ENCODE measurements at places on chromosomes 2 and 18.

- no peak for DNase-seq
Observed at GRCh38 chr2:236081171-236081570, 87.0 kb downstream of the GBX2 start.

DNA sequence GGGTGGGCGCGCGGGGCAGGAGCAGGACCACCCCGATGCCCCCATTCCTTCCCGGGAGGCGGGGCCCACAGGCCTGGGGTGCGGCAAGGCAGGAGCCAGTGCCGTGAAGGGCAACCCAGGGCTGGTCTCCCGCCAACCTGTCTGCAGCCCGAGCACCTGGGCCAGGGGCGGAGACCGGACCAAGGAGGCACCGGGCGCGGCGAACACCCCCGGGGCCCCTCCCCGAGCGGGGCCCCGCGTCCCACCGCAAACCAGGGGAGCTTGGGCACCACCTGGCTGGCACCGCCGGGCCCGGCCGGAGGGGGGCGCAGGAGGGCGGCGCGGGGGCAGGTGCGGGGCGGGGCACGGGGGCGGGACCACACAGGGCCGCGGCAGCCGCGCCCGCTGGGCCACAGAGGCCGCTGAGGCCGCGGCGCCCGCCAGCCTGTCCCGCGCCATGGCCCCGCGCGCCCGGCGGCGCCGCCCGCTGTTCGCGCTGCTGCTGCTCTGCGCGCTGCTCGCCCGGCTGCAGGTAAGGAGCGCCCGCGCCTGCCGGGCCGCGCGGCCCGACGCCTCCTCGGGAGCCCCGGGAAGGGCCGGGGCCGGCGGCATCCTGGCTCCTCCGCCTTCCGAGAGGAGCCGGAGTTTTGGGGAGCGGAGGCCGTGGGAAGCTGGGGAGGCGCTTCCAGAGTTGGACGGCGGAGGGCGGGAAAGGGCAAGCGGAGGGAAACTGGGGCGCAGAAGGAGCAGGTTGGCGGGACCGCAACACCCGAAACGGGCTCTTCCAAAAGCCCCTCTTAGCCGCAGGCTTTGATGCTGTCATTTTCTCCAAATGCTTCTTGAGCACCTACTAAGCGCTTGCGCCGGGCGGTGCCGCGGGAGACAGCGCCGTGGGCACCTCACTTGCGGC, at the start of gene TNFRSF11A:
TNFRSF11A (plus strand) TSS at position 394 of the 889 bp plus-strand sequence; CDS start at position 437, 43 bp downstream.
- DNase-seq, result no peak

DNA sequence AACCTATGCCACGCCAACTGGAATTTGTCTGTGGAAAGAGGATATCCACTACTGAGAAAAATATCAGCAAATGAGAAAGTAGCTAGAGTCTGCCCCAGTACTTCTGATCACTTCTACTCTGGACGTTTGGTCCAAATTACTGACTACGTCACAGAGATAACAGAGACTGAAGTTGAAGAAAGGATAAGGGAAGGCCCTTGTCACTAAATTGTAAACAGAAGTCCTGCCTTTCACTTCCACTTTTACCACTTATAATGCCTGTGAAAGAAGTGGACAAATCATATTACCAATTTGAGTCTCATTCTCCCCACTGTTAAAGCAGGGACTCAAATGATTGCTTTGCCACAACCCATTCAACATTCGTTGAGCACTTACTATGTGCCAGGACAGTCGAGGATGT, 173.9 kb upstream of the ERBB4 start:
- no peak for DNase-seq

GRCh38 chr2:28588292-28588670, 92.4 kb downstream of the PLB1 start:
- DNase-seq, result no peak

DNA sequence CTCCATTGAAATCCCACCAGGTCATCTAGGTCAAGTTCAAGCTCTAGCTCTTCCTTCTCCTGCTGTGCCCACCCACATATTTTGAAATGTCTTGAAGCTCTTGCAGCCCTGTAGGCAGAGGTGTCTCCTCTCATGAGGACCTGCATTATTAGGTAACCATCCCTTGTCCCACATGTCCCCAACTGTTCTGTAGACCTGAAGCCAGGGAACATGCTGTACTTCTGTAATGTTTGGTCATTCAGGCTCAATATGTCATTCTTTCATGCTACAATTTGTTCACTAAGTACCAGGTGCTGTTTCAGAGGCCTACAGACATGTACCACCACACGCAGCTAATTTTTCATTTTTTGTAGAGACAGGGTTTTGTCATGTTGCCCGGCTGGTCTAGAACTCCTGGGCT, 22.2 kb downstream of the SLC3A1 start:
- no peak for DNase-seq

DNA sequence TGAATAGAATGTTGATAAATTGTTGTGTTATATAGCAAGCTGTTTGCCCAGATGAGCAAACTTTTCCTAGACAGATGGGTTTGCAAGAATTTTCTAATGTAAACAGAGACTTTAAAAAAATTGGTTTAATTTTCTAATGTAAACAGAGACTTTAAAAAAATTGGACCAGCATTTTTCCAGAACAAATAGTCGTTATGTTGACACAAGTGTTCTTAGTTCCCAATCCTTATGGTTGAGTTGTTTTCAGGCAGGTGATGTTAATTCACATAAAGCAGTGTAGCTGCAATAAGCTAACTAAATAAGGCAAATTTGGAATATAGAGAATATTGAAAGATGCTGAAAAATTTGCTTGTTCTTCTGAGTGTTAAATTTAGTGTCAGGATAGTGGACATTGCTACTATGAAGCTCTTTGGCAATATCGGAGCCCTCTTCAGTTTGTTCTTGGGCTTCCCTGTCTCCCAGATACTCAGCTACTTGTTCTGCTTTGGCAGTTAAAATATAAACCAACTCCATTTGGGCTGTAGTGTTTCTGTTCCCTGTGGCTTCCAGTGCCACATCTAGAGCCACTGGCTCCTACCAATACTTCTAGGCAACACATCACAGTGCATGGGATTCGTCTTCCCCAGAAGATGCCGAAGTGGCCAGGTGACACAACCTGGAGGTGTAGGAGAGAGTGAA, 105.7 kb downstream of the DYNAP start:
- no peak for DNase-seq

DNA sequence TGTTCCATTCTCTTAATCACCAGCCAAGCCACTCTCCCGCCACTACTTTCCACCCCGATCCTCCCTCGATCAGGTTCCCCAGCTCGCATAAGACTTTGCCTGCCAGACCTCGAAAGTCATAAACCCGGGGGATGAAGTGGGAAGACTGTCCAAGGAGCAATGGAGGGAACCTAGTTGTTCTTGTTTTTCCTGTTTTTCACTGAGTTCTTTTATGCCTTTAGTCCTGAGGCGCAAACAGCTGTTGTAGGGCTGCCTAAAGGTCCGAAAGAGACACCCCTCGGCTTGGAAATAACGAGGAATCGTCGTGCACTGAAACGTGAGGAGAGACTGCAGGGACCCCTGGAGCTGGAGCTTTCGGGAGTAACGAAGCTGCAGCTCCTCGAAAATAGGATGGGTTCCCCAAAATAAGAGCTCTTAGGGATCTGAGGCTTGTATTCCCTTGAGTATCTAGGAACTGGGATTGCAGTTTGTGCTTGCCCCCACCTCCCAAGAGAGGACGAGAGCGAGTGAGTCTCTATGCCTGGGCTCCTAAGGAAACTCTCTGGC, 1.7 kb upstream of the HOXD12 start:
- DNase-seq, result no peak

GRCh38 chr2:24045511-24046508, 1.4 kb downstream of the WDCP start:
- DNase-seq, result no peak

DNA sequence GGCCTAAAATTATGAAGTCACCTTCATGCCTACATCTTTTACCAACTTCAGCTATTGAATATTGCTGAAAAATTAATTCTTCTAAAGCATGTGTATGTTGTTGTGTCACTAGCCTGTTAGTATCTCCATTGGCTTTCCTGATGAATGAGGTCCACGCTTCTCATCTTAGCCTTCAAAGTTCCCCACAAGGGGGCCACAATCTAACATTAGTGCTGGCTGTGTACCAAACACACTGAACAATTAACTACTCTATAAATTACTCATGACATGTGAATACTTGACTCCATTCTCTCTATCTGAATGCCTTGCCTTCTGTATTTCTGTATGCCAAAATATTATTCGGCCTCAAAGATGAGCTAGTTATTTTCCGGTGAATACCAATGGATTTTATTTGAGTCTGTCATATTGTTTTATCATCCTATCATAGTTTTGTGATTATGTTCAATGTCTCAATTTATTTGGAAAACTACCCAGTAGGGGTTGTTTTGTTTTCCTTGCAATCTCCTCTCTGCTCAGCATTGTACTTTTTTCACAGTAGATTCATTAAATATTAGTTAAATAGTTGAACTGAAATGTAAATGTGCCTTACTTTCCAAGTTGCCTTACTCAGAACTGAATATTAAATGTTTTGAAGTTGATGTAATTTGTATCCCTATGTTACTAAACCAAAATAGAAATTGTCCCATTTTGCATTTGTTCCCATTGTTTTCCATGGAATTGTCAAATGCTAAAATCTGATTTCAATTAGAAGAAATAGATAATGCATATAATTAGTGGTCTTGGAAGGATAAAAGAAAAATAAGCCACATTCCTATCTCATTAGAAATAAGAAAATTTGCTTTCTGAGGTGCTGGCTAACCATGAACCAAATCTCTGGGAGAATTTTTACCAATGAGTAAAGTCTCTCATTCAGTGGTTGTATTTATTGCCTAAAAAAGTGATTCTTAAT, 208.4 kb upstream of the COL3A1 start:
- DNase-seq, result peak; percentile 8

DNA sequence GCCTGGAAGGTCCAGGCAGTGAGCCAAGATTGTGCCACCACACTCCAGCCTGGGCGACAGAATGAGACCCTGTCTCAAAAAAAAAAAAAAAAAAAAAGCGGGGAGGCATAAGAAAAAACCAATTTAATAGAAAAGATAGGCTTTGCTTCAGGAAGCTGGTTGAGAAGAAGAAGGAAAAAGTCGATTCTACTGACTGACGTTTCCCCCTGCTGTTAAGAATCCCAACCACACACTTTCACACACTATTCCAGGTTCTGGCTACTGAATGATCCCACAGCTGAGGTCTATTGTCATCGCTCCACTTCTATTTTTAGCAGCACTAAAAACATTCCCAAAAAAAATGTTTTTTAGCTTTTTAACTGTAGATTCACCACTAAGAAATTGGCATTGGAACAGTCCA, 6.7 kb upstream of the CHCHD5 start:
- DNase-seq, result no peak

- DNase-seq, result no peak
Observed at GRCh38 chr2:158894078-158894477, 74.4 kb upstream of the TANC1 start.

- DNase-seq, result no peak
Observed at GRCh38 chr2:73292906-73293533, 328 bp downstream of the EGR4 start.

GRCh38 chr2:176234156-176234555, 35.1 kb upstream of the MTX2 start:
- DNase-seq, result no peak

- no peak for DNase-seq
Observed at GRCh38 chr2:115389898-115390565, 947.6 kb downstream of the DPP10 start.

DNA sequence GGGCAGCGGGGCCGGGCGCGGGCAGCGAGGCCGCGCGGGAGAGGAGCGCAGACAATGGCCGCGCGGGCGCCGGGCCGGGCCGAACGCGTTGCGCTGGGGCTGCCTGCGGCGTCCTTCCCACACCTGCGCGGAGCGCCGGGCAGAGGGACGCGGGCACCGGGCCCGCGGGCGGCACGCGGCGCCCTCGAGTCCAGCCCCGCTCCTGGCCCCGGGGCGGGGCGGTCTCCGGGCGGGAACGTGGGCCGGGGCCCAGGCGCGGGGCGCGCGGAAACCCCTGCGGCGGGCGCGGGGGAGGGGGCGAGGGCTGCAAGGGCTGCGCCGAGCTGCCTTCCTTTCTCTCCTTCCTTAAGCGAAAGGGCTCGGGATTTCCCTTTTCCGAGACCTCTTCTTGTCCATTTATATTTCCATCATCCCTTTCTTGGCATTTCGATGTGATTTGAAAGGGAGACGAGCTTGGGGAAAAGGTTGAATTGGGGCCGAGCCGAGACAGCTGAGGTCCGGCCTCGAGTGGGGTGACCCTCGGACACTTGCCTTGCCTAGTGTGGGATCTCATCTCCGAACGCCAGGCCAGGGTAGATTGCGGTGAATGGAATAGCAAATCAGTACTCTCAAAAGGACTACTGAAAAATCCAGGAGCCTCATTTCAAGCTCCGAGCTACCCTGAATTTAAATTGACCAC, 676 bp downstream of the KLHL23 start:
- DNase-seq, result peak; percentile 31

DNA sequence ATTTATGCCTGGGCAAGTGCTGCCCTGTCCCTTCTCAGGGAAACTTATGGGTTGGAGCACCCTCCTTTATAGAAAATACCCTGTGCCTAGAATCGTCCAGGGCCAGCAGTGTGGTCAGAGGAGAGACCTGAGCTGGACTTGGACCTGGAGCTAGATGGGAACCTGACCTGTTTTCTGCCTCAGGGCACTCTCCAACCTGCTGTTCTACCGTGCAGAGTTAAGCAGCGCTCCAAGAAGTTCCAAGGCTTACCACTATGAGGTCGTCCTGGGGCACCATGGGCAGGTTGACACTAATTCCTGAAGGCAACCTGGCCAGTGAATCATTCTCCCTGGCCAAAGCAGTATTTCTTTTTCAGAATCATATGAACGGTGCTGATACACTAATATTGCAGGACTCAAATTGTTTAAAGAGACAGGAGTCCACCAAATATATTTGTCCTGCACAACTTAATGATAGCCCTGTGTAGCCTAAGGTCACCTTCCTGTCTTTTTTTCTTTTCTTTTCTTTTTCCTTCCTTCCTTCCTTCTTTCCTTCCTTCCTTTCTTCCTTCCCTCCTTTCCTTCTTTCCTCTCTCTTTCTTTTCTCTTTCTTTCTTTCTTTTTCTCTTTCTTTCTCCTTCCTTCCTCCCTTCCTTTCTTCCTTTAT, 455.4 kb upstream of the HNMT start:
- DNase-seq, result no peak

GRCh38 chr2:85237849-85238565, 89.8 kb downstream of the TGOLN2 start:
- no peak for DNase-seq

DNA sequence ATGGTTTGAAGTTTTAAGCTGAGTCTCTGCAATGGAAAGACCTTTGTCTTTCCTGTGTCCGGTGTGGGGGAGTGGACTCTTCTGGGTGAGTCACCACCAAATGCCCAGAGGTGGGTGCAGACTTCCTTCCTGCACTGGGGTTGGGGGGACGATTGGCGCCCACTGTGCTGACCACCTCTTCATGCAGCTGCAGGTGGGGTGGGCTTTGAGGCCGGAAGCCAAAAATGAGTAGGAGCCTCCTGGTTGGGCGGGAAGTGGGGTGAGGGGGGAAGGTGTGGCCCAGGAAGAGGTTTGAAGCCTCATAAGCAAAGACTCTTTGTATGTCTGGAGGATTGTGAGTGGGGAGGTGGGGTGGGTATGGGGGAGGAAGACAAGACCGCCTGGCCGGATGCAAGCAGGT, 27.6 kb downstream of the PAX8 start:
- DNase-seq, result no peak
